ENCODE measurements at places on chromosomes 13 and 19.

DNA sequence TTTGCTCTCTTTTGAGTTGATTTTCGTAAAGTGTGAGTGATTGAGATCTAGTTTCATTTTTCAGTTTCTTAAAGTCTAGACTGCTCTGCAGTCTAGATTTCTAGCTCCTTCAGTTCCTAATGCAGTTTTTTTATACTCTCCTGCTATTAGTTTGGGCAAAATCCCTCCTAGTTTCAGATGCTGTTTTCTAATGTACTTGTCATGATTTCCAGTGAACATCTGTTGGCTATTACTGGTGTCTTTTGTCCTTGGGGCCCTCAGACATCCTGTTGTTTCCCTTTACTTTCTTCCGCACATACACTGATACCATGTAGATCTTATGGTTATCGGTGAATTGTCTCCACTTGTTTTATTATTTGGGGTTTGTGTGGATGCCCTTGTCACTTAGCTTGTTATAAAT is 292.1 kb downstream of the TDRD3 start:
- DNase-seq, result no peak

DNA sequence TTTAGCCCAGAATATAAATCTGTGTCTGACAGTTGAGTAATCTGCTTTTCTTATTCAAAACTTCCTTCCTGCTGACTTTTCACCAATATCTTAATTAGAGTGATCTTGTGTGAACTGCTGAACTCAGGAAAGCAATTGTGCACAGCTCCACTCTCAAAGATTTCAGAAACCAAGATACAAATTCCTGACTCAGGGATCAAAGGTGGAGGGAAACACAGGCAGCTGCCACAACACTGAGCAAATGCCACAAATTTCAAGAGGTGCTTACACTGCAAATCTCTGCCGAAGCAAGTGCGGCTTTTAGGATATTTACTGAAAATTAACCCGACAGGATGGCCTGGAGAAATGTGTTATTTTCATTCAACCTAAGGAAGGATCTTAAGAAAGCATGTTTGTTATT is 111.4 kb downstream of the STOML3 start:
- no peak for DNase-seq

GRCh38 chr19:23002690-23003422 is at the start of gene ZNF728:
Gene ZNF728 (minus strand): TSS chr19:23003176. CDS start chr19:23003030, 146 bp downstream.
- no peak for DNase-seq

- no peak for DNase-seq
These were observed 8.7 kb upstream of the GALP start for GRCh38 chr19:56167064-56167578.

DNA sequence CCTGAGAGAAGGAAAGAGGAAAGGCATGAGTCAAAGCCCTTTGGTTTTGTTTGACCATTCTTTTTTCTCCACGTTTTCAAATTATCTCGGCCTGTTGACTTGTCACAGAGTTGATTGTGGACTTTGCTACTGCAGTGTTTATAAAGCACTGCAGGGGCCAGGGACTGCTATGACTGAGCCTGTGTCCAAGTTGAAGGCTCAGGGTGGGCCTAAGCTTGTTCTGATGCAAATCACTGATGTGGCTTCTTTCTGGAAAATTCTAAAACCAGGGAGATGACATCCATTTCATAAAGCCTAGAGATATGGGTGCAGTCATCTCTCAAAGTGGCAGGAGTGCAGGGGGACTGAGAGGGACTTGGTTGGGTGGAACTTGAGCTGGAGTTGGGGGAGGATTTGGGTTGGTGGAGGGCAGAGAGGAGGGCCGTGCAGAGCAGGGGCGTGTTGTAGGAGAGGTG is 1.2 kb upstream of the CXCL17 start:
- no peak for DNase-seq

DNA sequence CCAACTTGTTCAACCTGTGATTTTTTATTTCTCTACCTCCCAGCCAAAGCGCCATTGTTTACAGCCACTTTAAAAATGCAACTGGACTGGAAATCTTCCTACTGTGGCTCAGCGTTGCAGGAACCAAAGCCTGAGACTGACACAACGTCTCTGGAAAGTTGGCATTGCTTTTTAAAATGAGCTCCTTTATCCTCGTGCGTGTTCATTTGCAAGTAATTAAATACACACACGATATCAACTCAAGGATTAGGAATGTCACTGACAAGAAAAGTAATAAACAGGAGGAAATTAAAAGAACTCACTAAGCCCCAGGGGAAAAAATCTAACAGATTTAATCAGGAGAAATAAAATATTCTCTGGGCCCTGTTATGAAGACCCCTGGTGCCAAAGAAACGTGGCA is 184.6 kb upstream of the IRS2 start:
- DNase-seq, result no peak

GRCh38 chr19:291561-292280 is 518 bp upstream of the PLPP2 start:
- DNase-seq, result no peak

DNA sequence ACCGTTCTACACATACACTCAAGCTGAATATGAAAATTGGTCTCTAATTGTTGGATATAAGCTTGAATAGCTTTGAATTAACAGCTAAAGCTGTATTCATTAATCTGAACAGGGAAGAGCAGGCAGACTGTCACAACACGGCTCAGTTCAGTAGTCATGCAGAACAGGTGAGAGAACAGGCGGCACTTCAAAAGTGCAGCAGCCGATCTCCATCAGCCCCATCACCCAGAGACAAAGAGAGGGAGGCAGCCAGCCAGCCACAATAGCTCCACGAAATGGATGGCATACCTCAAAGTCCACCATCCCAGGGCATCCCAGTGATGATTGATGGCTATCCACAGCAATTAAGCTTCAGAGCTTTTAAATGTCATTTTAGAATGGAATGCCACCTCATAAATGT is 419.2 kb downstream of the OLFM4 start:
- no peak for DNase-seq

Data from activated CD4-positive, alpha-beta T cell treated with anti-CD3 and anti-CD28 coated beads, Interleukin-2, amount 50 U/mL, for 24 hours (primary cell).